ENCODE measurements at places on chromosomes 13 and 19. TPM values are rescaled to one million over a fixed set of nuclear protein-coding genes. Genes with fewer than 3 reads are reported as not detected.

Gene PRR22
- 4.5 TPM for total RNA-seq

Gene CGB5
- total RNA-seq: 1.9 TPM

Gene CLIP3
- 4.2 TPM for total RNA-seq

Gene CD70
- total RNA-seq: not detected

Gene OSCAR
- 2.4 TPM for total RNA-seq

Gene SLC44A2
- total RNA-seq: 239 TPM

Gene PCDH9
- total RNA-seq: 0.55 TPM

All from PC-9 (cell line).